Mesangial cell (primary cell): ENCODE measurements at places on chromosomes 6 and 20. TPM values are rescaled to one million over a fixed set of nuclear protein-coding genes. Genes with fewer than 3 reads are reported as not detected.

Gene TXNDC5
- 214 and 298 TPM in 2 replicates for total RNA-seq

Gene EPHA7
- 1.1 and 26.4 TPM in 2 replicates for total RNA-seq

Gene BTN1A1
- total RNA-seq: 0.16 TPM in 1 of 2 replicates, not detected in the other

Gene OPRL1
- 0.33 and 1.5 TPM in 2 replicates for total RNA-seq

Gene PGC
- total RNA-seq: not detected in 2 replicates

Gene PDE7B
- 0.33 and 1.4 TPM in 2 replicates for total RNA-seq

Gene SOD2
- total RNA-seq: 48.2 and 112 TPM in 2 replicates

Gene OR2J3
- total RNA-seq: not detected in 2 replicates

Gene PRRT1
- 0.76 TPM in 1 of 2 replicates, not detected in the other for total RNA-seq

Gene TRIM27
- total RNA-seq: 51.2 and 55.0 TPM in 2 replicates

Gene OTOR
- total RNA-seq: not detected in 2 replicates

Gene ATP6V1G2
- 0.63 and 0.98 TPM in 2 replicates for total RNA-seq

Gene SLC35B2
- 81.0 and 93.4 TPM in 2 replicates for total RNA-seq

Gene HLA-DOA
- total RNA-seq: under 0.01 TPM in 1 of 2 replicates, not detected in the other

Gene NHSL1
- total RNA-seq: 9.3 and 11.8 TPM in 2 replicates

Gene TNXB
- total RNA-seq: 0.16 and 0.51 TPM in 2 replicates

Gene HLA-DRB1
- total RNA-seq: 0.16 and 0.38 TPM in 2 replicates

Gene OPRM1
- total RNA-seq: not detected in 2 replicates

Gene CENPW
- total RNA-seq: 3.9 and 24.9 TPM in 2 replicates

Gene RAE1
- 25.6 and 41.4 TPM in 2 replicates for total RNA-seq

Gene MAFB
- total RNA-seq: 0.33 and 1.1 TPM in 2 replicates

Gene BCAS4
- total RNA-seq: 18.4 and 24.2 TPM in 2 replicates

Gene ARMC2
- 0.81 and 1.6 TPM in 2 replicates for total RNA-seq

Gene B3GAT2
- not detected in 2 replicates for total RNA-seq

Gene COL12A1
- total RNA-seq: 95.0 and 97.0 TPM in 2 replicates

Gene LRRC73
- total RNA-seq: under 0.01 and 1.4 TPM in 2 replicates

Gene CARMIL1
- 13.2 and 25.7 TPM in 2 replicates for total RNA-seq

Gene HEY2
- total RNA-seq: 0.16 and 0.51 TPM in 2 replicates

Gene TAP1
- 32.8 and 46.4 TPM in 2 replicates for total RNA-seq

Gene CRIP3
- not detected in 2 replicates for total RNA-seq

Gene SLC17A5
- 7.8 and 25.4 TPM in 2 replicates for total RNA-seq

Gene WASF1
- total RNA-seq: 9.5 and 18.6 TPM in 2 replicates

Gene TMC2
- not detected in 2 replicates for total RNA-seq

Gene GJA10
- not detected in 2 replicates for total RNA-seq

Gene SFTA2
- not detected in 2 replicates for total RNA-seq

Gene LMBRD1
- total RNA-seq: 4.6 and 21.6 TPM in 2 replicates
